ENCODE measurements at places on chromosomes 3 and 15.

GRCh38 chr3:171306631-171307030, 153.6 kb downstream of the TNIK start:
- no peaks in the 10 kb centered on the region for H3K27me3 ChIP-seq
- H3K4me3 ChIP-seq = no peak overlapping the region
- no peaks in the 10 kb centered on the region for H3K36me3 ChIP-seq
- H3K27ac ChIP-seq = peak overlapping the region; percentile 69
- peak; percentile 79 for DNase-seq
- H3K4me1 ChIP-seq = no peaks in the 10 kb centered on the region

- H3K4me1 ChIP-seq = peaks cover 6% of the 10 kb centered on the region
- no peaks in the 10 kb centered on the region for H3K36me3 ChIP-seq
- DNase-seq = no peak
- H3K27me3 ChIP-seq = no peaks in the 10 kb centered on the region
- H3K4me3 ChIP-seq = no peak overlapping the region
Measured at GRCh38 chr3:138210528-138210927, 23.4 kb downstream of the ARMC8 start.

DNA sequence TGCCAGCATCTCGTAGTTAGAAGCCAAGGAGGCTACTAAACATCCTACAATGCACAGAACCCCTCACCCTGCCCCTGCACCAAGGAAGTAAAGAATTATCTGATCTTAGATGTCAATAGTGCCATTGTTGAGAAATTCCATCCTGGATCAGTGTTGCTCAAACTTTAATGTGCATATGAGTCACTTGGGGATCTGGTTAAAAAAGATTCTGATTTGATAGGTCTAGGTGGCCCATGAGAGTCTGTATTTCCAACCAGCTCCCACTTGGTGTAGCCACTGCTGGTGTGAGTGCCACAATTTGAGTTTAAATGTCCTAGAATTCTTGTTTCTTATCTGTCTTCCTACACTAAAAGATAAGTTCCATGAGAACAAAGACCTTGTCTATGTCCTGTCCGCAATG, 43.7 kb downstream of the TMEM45A start:
- no peaks in the 10 kb centered on the region for H3K4me1 ChIP-seq
- no peaks in the 10 kb centered on the region for H3K27me3 ChIP-seq
- no peaks in the 10 kb centered on the region for H3K36me3 ChIP-seq
- no peak overlapping the region for H3K4me3 ChIP-seq
- no peak for DNase-seq

GRCh38 chr3:101898752-101899169, 49.4 kb downstream of the NFKBIZ start:
- H3K27me3 ChIP-seq = no peaks in the 10 kb centered on the region
- H3K4me1 ChIP-seq = no peaks in the 10 kb centered on the region
- no peak overlapping the region for H3K27ac ChIP-seq

DNA sequence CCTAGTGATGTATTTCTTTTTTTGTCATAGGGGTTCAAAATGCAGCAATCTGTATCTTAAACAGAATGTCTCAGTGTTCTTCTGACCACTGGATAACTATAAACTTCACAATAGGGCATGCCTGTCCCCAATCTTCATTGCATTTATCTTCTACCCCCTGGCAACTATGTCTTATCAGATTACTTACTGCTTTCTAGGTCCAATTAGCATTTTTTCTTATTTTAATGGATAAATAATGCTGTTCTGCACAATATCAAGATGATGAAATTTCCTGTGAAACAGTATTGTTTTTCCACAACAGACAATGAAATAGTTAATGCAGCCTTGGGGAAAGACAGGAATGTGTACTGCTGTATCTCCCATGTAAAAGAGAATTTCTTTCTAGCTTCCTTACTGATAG, 432.1 kb downstream of the NSUN3 start:
- no peaks in the 10 kb centered on the region for H3K27me3 ChIP-seq
- no peaks in the 10 kb centered on the region for H3K36me3 ChIP-seq
- H3K4me3 ChIP-seq = no peak overlapping the region
- no peak overlapping the region for H3K27ac ChIP-seq
- no peaks in the 10 kb centered on the region for H3K4me1 ChIP-seq

- H3K36me3 ChIP-seq = no peaks in the 10 kb centered on the region
- no peaks in the 10 kb centered on the region for H3K27me3 ChIP-seq
- no peak overlapping the region for H3K27ac ChIP-seq
- H3K4me1 ChIP-seq = no peaks in the 10 kb centered on the region
- no peak for DNase-seq
Measured at GRCh38 chr3:99626417-99626788, 12.0 kb upstream of the COL8A1 start.

GRCh38 chr15:68818066-68818768, 2.5 kb downstream of the ANP32A start:
- DNase-seq = no peak
- no peaks in the 10 kb centered on the region for H3K4me1 ChIP-seq
- H3K27ac ChIP-seq = peak overlapping the region; percentile 100

DNA sequence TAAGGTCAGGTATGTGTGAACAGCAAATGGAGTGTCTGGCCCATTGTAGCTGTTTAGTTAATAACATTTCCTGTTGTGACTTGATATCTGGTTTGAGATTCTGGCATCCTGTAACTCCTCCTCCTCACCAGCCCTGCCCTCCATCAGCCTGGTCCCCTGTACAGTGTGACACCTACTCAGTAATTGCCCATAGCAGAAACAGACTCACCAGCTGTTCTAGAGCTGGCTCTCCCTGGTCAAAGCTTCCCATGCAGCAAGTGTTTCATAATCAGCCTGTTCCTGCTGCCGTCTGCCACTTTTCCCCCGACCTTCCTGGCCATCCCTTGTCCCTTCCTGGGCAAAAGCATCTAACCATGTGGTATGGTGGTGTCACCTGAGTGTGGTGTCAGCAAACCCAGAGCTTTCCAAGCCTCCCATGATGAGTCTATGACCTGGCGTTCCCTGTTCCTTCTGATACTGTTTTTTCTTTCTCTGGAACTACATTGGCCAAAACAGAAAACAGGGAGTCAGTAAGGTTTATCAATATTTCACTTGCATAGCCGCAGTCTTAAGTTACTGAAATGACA, 55.4 kb downstream of the B3GALNT1 start:
- H3K4me1 ChIP-seq = no peaks in the 10 kb centered on the region
- H3K4me3 ChIP-seq = no peak overlapping the region
- DNase-seq = no peak
- H3K27me3 ChIP-seq = no peaks in the 10 kb centered on the region

GRCh38 chr15:98842973-98843285, 164.7 kb downstream of the PGPEP1L start:
- H3K27ac ChIP-seq = no peak overlapping the region
- H3K27me3 ChIP-seq = no peaks in the 10 kb centered on the region
- no peak overlapping the region for H3K4me3 ChIP-seq
- DNase-seq = no peak
- no peaks in the 10 kb centered on the region for H3K36me3 ChIP-seq

DNA sequence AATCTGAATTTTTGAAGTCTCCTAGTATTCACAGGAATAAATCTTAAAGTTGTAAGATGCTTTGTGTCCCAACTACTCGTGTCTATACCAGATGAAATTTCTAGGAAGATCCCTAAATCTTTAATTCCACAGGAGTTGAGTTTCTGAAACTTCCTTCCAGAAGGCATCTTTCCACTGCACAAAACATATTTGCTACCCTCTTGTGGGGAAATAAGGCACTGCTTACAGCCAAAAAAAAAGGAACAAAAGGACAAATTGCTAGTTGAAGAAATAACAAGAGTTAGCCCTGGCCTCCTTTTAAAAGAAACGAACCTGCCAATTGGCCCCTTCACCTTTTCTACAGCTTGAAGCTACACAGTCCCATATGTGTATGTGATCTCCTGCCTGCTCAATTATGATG, 54.0 kb downstream of the TAFA4 start:
- no peak overlapping the region for H3K27ac ChIP-seq
- no peaks in the 10 kb centered on the region for H3K36me3 ChIP-seq
- H3K4me1 ChIP-seq = no peaks in the 10 kb centered on the region
- H3K27me3 ChIP-seq = no peaks in the 10 kb centered on the region

- H3K27ac ChIP-seq = peak overlapping the region; percentile 98
- H3K4me1 ChIP-seq = peaks cover 11% of the 10 kb centered on the region
- H3K36me3 ChIP-seq = no peaks in the 10 kb centered on the region
- no peak for DNase-seq
Measured at GRCh38 chr3:156825795-156826143, 384 bp upstream of the LEKR1 start.

DNA sequence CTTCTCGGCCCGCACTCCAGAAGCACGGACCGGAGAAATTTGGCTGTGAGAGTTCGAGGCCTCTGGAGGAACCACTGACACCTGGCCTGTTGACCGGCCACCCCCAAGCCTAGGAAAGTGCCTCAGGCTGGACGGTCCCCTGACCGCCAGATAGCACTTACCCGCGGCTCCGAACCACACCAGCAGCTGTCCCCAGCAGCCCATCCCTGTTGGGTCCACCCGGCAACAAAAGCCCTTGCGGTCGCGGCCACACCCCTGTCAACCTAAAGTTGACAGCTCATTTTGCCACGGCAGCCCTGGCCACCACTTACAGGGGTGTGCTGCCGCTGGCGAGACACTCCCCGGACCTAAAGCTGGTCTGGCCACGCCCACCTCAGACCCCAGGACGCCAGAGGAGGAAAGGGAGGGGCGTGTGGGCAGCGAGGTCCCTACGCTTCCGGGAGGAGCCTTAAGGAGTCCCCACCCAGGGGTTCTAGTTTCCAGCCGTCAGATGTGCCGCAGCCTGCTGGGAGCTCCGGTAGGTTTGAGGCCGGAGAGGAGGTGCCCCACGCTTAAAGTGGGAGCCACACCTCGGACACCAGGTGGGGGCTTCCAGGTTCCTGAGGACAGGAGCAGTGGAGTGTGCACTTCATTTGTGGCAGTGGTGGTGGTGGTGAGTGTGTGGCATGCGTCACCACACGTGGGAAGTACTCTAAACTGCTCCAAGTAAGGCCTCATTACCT, at the start of gene LTK:
TSS of gene LTK (minus strand) at position 322 of the 722 bp plus-strand sequence. CDS start at position 204, 118 bp downstream.
- peak within 1 kb of the TSS; percentile 24 for H3K4me3 ChIP-seq
- H3K27ac ChIP-seq = no peak within 1 kb of the TSS
- H3K27me3 ChIP-seq = peaks cover 21% of the 10 kb centered on the region
- DNase-seq = no peak

- H3K27me3 ChIP-seq = no peaks in the 10 kb centered on the region
- H3K4me1 ChIP-seq = no peaks in the 10 kb centered on the region
- no peak overlapping the region for H3K4me3 ChIP-seq
- no peak for DNase-seq
- no peak overlapping the region for H3K27ac ChIP-seq
- no peaks in the 10 kb centered on the region for H3K36me3 ChIP-seq
Measured at GRCh38 chr3:182521339-182521738, 272.0 kb upstream of the ATP11B start.

- H3K27me3 ChIP-seq = no peaks in the 10 kb centered on the region
- no peak overlapping the region for H3K4me3 ChIP-seq
- peaks cover under 1% of the 10 kb centered on the region for H3K4me1 ChIP-seq
- H3K27ac ChIP-seq = no peak overlapping the region
Measured at GRCh38 chr15:72382146-72382545, 6.3 kb upstream of the HEXA start.

GRCh38 chr3:102037209-102037608, 187.9 kb downstream of the NFKBIZ start:
- no peaks in the 10 kb centered on the region for H3K4me1 ChIP-seq
- no peak overlapping the region for H3K4me3 ChIP-seq
- H3K27me3 ChIP-seq = no peaks in the 10 kb centered on the region
- H3K36me3 ChIP-seq = no peaks in the 10 kb centered on the region
- DNase-seq = no peak

DNA sequence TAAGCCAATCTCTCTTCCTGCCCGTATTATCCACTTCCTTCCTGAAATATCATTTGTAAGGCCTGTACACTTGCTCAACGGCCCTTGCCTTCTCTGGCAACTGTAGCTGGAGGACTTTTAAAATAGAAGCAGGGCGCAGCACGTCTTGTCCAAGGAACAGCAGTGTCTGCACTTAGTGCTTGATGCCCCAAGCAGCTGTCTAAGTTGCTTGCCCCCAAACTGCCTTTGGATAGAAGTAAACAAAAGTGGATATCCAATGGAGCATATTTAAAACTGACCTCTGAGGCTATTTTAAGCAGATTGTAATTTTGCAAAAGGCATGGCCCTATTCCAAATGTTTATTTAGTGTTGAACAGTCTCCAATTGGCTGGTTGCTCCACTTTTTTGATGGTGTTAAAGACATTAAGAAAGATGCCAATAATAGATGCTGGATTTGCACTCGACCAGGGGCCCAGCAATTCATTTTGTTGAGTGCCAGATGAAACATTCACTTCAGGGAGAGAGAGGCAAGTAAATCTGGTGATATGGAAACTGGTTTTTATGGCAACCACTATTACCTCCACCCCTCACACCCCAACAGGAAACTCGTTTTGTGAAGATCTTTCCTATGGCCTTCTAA, 526.8 kb upstream of the TBL1XR1 start:
- H3K36me3 ChIP-seq = no peaks in the 10 kb centered on the region
- H3K27me3 ChIP-seq = no peaks in the 10 kb centered on the region
- no peak overlapping the region for H3K4me3 ChIP-seq
- peak; percentile 82 for DNase-seq
- H3K27ac ChIP-seq = peak overlapping the region; percentile 78

DNA sequence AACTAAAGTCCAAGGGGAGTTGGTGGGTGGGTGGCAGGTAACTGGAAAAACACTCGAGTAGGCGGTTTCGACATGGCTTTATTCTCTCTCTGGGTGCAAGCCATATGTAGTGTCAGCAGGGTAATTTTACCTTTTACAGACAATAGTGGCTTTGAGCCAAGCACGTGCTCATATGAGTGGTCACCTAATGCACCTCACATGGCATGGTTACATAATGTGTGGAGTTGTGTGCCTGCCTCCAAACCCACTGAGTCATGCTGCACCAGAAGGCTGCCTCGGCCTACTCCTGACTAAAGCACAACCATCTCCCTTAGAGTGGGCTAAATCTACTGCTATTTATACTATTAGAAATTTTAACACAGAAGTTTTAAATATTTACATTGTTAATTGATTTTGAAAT, 16.5 kb downstream of the CCRL2 start:
- DNase-seq = no peak
- H3K27me3 ChIP-seq = no peaks in the 10 kb centered on the region
- no peak overlapping the region for H3K4me3 ChIP-seq
- no peak overlapping the region for H3K27ac ChIP-seq
- no peaks in the 10 kb centered on the region for H3K36me3 ChIP-seq

- H3K27ac ChIP-seq = peak overlapping the region; percentile 29
- DNase-seq = no peak
- H3K4me1 ChIP-seq = peaks cover 34% of the 10 kb centered on the region
- H3K27me3 ChIP-seq = no peaks in the 10 kb centered on the region
Measured at GRCh38 chr15:68643216-68643830, 64.5 kb downstream of the CORO2B start.

DNA sequence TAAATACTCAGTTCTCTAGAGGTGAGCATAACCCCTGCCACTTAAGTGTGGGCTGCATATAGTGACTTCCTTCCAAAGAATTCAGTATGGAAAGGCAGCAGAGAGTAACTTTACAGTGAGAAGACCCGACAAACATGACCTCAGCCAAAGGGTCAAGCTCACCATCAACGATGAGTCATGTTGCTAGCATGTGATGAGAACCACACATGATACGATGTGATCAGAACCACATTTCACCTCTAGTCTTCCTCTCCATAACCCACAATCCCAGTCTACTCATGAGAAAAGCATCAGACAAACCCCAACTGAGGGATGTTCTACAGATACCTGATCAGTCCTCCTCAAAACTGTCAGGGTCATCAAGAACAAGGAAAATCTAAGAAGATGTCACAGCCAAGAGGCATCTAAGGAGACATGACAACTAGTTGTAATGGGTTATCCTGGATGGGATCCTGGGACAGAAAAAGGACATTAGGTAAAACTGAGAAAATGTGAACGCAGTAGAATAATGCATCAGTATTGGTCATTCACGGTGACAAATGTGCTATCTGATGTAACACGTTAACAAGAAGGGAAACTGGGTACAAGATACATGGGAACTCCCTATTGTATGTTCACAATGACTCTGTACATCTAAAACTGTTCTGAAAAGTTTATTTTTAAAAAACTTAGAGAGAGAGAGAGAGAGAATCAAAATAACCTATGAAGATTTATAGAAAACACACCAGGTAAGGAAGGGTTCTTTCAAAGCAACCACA, 28.3 kb downstream of the SEC61A1 start:
- peaks cover 86% of the 10 kb centered on the region for H3K4me1 ChIP-seq
- H3K36me3 ChIP-seq = no peaks in the 10 kb centered on the region
- no peak for DNase-seq
